Fibroblast of skin of back (primary cell): ENCODE measurements at places on chromosomes 4 and X.

GRCh38 chr4:38752941-38753806 lies 29.6 kb downstream of the TLR10 start:
- peak; percentile 99 for DNase-seq

GRCh38 chrX:95754411-95754810 lies 930.2 kb upstream of the DIAPH2 start:
- no peak for DNase-seq

DNA sequence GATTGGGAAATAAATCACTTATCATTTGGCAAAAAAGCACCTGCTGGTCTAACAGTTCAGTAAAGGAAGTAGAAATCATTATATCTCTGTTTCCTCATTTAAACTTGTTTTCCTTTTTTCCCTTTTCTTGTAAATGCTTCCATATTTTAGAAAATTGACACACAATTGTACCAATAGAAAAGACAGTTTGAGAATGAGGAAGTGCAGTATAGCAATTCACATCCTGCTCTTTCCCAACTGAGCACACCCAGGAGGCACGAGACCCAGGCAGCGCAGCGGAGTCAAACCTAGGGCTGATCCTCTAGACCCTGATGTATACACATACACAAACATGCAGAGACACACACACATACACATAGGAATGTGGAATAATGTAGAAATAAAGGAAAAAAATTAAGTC lies 74.8 kb upstream of the PACRGL start:
- no peak for DNase-seq

GRCh38 chrX:154541896-154542722 lies 4.5 kb downstream of the G6PD start:
- peak; percentile 94 for DNase-seq

GRCh38 chr4:90727938-90728337 lies 600.7 kb downstream of the CCSER1 start:
- DNase-seq = peak; percentile 50

GRCh38 chr4:185838104-185838452 lies 26.1 kb upstream of the SORBS2 start:
- DNase-seq = no peak

- DNase-seq = no peak
These were observed 3.8 kb downstream of the PLAC1 start for GRCh38 chrX:134654398-134655012.

GRCh38 chr4:21992330-21992729 lies 43.8 kb upstream of the KCNIP4 start:
- DNase-seq = peak; percentile 56

- DNase-seq = no peak
These were observed 100.0 kb downstream of the SLC2A9 start for GRCh38 chr4:9921326-9921725.

DNA sequence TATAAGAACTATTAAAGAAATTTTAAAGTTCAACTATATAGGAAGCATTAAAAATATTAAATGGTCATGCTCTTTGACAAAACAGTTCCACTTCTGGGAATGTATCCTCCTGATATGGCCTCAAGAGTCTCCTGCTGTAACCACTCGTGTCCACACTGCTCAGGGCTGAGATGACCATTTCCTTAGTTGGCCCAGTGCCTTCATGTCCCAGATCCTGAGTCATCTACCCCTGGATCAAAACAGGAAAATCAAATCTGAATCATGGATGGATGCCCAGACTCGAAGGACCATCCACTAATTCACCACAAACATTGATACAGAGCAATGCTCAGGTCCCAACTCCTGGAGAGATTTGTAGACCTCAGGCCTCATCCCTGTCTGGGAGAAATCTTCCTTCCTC lies 44.7 kb downstream of the GPRASP3 start:
- DNase-seq = peak; percentile 57

DNA sequence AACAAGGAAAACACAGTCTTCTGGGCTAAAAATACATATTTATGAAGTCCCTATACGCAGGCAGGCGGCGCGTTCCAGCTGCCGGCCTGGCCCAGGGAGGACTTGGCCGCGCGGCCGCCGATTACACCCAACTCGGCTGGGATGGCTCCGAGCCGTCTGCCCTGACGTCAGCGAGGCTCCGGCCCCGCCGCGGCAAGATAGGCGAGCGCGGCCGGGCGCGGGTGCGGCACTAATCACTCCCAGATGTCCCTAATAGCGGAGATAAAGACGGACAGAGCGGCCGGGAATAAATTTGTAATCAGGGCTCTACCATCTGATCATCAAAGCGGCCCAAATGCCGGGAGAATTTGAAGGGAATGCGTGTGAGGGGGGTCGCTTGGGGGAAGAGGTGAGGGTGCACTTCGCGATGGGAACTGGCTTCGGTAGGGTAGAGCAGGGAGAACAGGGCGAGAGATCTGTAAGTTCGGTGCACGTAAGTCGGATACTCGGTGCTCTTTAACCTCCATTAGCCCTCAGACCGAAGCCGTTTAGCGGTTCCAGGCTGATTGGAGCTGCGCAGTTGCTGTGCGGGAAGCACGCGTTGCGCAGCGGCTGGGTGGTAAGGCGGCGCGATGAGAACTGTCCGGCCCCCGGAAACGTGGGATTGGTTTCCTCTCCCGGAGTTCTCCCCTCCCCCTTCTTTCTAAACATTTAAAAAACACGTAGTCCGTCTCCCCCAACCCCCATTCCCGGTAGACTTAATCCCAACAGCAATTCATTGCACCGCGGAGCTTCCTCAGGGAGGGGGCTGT lies 7.7 kb downstream of the HAND2 start:
- DNase-seq = peak; percentile 77

- no peak for DNase-seq
These were observed 40.1 kb upstream of the PASD1 start for GRCh38 chrX:151523351-151523750.

DNA sequence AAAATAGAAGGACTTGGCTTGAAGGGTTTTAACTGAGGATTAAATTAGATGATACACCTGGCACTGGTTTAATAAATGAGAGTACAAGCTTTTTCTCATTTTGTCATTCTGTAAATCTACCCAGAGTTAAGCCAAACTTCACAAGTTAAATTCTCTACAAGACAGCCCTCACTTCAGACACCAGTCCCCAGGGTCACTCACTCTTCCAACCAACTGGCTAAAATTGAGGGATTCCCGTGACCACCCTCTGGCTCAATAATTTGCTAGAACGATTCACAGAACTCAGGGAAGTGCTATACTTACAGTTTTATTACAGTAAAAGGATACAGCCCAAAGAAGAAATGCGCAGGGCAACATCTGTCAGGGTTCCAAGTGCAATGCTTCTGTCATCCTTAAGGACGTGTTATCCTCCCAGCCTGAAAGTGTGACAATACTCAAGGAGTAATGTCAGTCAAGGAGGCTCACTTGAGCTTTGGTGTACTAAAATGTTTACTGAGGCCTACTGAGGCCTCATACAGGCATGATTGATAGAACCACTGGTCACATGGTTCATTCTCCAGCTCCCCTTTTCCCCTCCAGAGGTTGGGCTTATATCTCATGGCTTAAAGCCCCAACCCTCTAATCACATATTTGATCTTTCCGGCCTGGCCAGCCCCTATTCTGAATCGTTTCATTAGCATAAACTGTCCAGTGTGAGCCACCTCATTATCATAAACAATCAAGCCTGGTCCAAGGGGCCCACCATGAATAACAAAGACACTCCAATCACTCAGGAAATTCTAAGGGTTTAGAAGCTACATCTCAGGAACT lies 9.6 kb upstream of the TMSB4X start:
- no peak for DNase-seq

- DNase-seq = no peak
These were observed 2334.6 kb downstream of the PCDH7 start for GRCh38 chr4:33054656-33055196.

GRCh38 chr4:81743731-81744435 lies 272.2 kb upstream of the RASGEF1B start:
- no peak for DNase-seq

DNA sequence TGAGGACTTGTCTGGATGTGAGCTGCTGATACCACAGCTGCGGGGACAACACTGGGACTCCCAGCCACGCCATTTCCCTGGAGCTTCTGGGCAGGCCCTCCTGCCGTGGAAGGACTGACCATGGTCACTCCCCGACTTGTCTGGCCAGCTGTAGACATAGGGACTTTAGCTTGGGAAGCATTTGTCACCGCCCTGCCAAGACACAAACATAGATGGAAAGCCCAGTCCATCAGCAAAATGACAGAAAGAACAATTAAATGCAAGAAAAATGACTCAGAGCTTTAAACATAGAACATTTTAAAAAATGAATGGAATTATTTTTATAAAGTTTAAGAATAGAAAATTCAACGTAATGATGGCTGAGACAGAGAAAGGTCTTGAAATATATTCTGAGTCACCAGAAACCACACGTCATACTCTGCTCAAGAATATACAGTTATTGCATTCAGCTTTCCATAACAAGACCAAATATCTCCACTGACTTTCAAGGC lies 107.6 kb upstream of the CBR4 start:
- peak; percentile 97 for DNase-seq

DNA sequence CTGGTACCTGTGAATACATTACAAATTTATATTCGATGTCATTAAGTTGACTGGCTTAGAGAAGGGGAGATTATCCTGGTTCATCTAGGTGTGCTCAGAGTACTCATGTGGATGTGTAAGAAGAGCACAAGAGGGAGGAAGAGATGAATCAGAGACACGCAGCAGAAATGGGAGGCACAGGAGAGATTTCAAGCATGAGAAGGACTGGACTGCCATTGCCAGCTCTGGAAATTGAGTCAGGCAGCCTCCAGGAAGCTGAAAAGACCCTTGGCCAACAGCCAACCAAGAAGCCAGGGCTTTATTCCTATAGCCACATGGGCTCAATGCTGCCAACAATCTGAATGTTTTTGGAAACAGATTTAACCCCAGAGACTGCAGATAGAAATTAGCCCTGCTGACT lies 1390.0 kb downstream of the STIM2 start:
- DNase-seq = no peak

DNA sequence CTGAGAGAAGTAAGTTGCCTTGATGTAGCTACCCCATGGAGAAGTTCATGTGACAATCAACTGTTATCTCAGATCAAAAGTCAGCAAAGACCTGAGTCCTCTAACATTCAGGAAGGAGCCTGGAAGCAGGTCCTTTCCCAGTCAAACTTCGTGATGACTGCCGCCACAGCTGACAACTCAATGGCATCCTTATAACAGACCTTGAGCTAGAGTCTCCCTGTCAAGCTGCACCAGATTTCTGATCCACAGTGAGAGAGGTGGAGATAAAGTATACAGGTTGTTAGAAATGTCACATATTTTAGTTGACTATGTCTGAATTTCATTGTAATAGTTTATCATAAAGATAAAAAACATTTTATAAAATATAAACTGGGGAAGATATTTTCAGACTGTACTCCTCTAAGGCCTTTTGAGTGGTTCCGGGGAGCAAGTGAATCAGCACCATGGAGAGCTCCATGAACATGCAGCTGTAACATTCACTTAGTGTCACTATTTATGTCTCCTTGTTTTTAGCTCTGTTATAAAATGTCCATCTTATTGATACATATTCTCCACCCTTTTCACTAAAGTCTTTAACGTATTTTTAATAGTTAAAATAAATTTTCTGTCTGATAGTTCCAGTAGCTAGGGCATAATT lies 1653.5 kb upstream of the AGA start:
- peak; percentile 37 for DNase-seq

DNA sequence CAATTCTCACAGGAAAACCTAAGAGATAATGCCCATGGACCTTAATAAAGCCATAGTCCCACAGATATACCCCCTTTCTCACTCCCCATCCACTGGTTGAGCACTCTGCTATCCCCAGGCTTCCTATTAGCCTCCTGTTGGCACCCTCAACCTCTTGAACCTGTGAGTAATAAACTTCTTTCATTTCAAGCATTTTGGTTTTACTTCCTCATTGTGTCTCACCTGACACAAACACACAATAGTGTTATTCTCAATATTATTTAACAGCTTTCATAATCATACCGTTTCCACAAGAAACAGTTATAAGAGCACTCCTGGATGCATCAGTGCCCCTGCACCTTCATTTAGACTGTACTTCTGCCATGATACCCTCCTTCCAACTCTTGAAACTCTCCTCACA lies 56.8 kb downstream of the TRPC5 start:
- DNase-seq = no peak

DNA sequence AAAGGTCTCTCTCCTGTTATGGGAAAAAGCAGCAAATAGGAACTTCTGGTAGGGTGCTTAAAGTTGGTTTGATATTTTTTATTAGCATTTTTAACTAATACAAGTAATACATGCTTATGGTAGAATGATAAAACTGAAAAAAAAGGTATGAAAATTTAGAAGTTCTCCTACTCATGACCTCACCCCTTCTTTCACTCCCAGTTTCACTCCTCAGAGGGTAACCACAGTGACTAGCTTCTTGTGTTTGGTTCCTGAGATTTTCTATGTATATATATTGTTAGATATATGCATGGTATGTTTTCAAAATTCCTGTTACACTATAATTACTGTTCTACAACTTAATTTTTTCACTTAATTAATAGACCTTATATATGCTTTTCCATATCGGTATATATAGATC lies 66.5 kb downstream of the AR start:
- DNase-seq = no peak

DNA sequence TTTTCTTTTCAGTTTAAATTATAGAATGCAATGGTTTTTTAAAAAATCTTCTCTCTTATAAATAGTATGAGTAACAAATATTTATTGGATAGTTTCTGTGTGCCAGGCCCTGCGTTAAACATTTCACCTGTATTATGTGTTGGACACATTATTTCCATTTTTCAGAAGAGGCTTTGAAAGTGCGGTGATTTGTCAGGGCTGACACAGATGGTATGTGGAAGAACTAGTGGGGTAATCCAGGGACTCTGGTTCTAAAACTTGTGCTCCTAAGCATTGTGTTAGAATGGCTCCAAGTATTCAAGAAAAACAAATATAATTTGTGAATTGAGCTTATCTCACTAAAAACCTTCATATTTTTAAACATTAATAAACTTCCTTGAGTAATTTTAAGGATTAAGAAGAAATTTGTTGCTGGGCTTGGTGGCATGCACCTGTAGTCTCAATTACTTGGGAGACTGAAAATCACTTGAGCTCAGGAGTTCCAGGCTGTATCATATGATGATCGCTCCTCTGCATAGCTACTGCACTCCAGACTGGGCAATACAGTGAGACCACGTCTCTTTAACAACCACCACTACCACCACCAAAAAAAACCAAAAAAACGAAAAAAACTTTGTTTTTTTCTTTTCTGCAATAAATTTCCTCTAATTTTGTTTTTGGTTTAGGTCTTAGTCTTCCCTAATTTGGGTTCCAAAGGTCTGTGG lies 40.0 kb downstream of the RAPGEF2 start:
- no peak for DNase-seq

DNA sequence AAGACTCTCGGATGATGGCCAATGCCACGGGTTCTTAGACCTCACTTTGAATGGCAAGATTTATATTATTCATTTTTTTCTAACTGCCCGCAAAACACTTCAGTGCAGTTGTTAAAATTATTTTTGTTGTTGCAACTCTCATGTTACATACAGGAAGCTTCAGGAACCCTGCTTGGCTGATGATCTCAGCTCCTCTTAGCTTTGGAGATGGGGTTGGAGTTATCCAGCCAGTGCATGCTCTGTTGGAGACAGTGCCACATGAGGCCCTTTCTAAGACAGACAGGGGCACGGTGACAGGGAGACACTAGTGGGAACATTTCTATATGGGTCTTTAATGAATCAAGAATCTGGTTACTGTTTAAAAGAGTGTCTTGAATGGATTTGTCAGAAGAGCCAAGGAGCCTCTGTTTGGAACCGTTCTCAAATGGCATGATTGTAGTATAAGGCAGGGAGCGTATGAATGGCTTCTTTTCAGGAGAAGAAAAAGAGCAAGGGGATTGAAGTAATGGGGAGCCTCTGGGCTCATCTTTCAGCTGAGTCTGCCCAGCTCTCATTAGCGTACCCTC lies 61.9 kb upstream of the ENPP6 start:
- no peak for DNase-seq

- DNase-seq = peak; percentile 59
These were observed 36.4 kb downstream of the SLIT2 start for GRCh38 chr4:20288047-20288650.

- DNase-seq = no peak
These were observed 586.1 kb downstream of the ADGRL3 start for GRCh38 chr4:61786211-61786610.
